ENCODE measurements at places on chromosomes 5 and 9.

DNA sequence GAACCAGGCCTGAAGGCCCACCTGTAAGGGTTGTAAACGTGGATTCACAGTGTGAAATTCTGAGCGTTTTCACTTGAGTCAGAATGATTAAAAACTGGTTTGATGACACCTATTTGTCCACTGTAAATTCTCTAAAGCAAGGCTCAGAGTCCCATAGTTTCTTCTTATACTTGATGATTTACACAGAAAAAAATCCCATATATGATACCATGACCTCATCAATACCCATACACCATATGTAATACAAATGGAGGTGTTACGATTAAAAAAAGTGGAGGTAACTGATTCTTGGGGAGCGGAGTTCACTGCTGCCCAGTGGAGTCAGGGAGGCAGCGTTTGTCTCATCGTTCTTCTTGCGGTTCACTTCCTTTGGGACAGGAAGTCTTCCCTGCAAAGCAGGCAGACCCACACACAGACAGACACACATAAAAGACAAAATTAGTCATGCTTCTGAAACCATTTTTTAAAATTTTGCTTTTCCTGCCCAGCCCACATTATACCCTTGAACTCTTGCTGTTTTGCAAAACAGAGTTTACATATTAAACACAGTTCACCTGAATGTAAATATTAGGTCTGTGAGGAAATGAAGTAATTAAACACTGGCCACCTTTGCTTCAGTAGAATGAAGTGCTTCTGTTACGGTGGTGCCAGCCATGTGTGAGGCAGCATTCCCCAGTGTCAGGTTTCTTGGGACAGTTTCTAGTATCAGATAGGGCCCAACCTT, 26.2 kb downstream of the NREP start:
- no peak for DNase-seq

DNA sequence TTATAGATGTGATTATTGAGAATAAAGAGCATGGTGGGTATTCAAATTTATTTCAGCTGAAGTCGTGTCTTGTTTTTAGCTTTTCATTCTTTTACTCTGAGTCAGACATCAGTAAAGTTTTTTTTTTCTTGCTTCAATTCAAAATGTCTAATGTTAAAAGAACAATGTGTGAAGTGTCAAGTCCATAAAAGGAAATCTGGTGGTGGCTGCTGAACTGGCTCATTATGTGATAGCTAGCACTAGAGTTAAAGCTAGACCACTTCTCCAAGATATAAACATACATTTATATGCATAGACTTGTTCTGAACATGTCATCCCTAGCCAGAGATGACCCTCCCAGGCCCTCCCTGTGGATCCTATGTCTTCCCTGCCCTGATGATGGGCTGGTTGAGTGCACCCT, 338.3 kb downstream of the RAB3C start:
- no peak for DNase-seq

DNA sequence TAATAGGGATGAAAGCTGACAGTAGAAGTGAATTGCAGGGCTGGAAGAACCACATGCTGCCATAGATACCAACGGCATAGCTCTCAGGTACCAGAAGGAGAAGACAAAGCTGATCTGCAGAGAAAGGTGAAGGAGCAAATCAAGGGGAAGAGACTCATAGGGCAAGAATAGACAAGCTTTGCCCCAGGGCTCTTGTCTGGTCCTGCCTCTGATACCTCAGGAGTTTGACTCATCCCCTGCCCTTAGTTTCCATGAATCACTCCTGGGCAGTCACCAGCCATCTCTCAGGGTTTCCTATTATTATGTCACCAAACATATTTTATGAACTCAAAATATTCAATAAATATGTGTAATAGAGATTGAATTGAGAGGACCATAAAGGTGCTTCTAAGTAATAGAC, 800.9 kb downstream of the DNAH5 start:
- no peak for DNase-seq

DNA sequence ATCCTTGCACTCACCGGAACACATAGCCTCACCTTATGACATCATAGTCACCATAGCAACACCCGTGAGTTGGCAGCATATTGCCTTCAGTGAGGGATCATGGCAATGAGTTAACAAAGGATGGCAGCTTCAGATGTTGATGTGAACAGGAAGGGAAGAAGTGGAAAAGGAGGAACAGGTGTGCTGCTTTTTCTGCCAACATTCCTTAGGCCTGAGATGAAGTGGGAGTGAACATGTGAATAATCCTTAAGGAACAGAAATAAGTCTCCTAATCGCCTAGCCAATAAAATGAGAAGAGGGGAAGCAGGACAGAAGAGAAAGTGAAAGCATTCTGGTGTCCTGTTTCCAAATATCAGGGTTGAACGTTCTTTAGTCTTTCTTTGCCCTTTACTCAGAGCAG, 360.0 kb downstream of the BRINP1 start:
- no peak for DNase-seq

Data from activated T-cell treated with anti-CD3 and anti-CD28 coated beads for 24 hours (primary cell).